Hair follicular keratinocyte (primary cell): ENCODE measurements at places on chromosomes 7 and 10. TPM values are rescaled to one million over a fixed set of nuclear protein-coding genes. Genes with fewer than 3 reads are reported as not detected.

HTR5A gene
- not detected in 2 replicates for total RNA-seq

BZW2 gene
- total RNA-seq: 103 and 142 TPM in 2 replicates

RPEL1 gene
- total RNA-seq: 0.04 TPM in 1 of 2 replicates, not detected in the other

IFIT3 gene
- 2.7 and 4.0 TPM in 2 replicates for total RNA-seq

NRF1 gene
- 5.2 and 11.4 TPM in 2 replicates for total RNA-seq

CACUL1 gene
- total RNA-seq: 25.6 and 28.7 TPM in 2 replicates

IFIT1B gene
- not detected in 2 replicates for total RNA-seq

C7orf33 gene
- not detected in 2 replicates for total RNA-seq

LIPK gene
- total RNA-seq: not detected in 2 replicates

GHRHR gene
- total RNA-seq: not detected in 2 replicates

GPNMB gene
- total RNA-seq: 1.9 and 2.9 TPM in 2 replicates

CADPS2 gene
- 1.1 and 3.4 TPM in 2 replicates for total RNA-seq

MKLN1 gene
- total RNA-seq: 12.2 and 15.2 TPM in 2 replicates

CPED1 gene
- total RNA-seq: 0.08 and 0.23 TPM in 2 replicates

FAM149B1 gene
- 5.1 and 13.4 TPM in 2 replicates for total RNA-seq

LRRN3 gene
- total RNA-seq: 0.16 TPM in 1 of 2 replicates, not detected in the other

IL2RA gene
- total RNA-seq: not detected in 2 replicates

CCDC3 gene
- 0.31 and 3.0 TPM in 2 replicates for total RNA-seq

HMX2 gene
- not detected in 2 replicates for total RNA-seq
